ENCODE measurements at places on chromosomes 13 and 19.

DNA sequence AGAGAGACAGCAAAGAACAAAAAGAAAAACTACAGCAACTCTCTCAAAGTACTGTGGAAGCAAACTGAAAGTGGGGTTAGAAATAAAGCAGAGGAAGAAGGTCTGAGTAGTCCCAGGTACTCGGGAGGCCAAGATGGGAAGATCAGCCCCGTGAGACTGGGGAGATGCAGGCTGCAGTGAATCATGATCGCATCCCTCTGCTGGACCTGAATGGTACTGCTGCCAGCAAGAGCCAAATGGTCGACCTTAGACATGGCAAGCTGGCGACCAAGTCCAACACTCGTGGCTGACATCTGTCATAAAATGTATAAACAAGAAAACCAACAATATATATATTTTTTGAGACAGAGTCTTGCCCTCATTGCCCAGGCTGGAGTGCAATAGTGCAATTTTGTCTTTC lies 33.7 kb upstream of the ZNF724 start:
- no peak for DNase-seq

GRCh38 chr13:75491376-75491775 lies 9.4 kb upstream of the TBC1D4 start:
- no peak for DNase-seq

GRCh38 chr13:100528820-100529219 lies 59.8 kb downstream of the GGACT start:
- peak; percentile 31 for DNase-seq

DNA sequence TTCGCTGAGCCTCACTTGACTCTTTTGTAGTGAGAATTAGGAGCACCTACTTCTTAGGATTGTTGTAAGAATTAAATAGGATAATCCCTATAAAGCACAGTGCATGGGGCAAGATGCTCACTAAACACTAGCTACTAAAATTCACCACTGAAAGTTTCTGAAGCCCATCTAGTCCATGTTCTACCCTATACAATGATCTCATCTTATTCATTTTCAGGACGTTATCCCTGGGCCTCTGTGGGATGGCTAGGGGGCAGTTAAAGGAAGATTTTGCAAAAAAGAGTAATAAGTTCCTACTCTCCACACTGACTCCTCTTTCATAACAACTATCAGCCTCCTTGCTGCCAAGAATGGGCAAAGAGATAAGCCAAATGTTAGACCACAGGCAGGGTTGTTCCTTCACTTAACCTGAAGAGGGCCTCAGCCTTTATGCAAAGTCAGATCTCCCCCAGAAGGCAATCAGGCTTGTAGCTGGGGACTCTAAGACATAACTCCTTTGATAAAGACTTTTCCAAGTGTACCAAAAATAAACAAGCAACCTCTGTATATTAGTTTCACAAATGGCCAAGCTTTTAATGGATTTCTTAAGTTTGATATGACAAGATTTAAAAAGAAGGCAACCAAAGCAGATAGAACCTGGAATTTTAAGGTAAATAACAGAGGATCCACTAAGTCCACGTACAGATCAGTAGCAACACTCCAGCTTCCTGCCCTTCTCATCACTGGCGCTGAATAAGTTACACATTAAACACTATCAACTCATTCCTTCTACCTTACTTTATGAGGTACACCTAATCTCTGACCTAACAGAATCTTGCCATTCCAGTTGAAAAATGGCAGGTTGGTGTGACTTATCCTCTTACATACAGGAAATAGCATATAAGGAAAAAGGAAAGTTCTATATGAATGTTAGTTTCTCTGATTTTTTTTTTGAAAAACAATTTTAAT lies 44.4 kb downstream of the ELF1 start:
- no peak for DNase-seq

DNA sequence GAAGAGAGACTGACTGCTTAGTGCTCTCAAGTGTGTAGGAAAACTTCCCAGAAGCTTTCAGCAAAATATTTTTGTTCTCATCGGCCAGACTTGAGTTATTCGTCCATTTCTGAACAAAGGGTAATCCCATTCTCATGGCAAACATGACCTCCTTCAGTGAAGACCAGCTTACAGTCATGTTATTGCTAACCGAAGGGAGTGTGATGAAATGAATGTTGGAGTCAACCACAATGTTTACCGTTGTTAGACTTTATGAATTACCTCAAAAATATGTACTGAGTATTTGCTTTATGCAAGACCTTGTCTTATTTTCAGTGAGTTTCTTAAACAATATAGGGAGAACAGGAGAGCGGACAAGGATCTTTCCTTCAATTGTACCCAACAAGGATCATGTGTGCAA lies 228.6 kb downstream of the LMO7 start:
- DNase-seq = no peak

DNA sequence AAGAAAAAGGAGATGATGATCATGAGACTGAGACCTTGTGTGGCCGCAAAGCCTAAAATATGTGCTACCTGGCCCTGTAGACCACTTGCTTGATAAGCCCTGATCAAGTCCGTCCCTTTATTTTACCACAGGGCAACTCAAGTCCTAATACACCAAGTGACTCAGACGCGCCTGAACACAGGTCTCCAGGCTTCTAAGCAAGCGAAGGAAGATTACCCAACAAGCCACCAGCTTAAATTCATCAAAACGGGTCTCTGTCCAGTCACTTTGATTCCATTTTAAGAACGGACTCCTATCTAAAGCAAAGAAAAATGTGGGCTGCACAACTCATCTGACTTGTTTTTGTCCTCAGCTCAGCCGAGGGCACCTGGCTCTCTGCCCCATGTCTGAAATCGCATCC lies 26.8 kb downstream of the SLC7A1 start:
- DNase-seq = no peak

DNA sequence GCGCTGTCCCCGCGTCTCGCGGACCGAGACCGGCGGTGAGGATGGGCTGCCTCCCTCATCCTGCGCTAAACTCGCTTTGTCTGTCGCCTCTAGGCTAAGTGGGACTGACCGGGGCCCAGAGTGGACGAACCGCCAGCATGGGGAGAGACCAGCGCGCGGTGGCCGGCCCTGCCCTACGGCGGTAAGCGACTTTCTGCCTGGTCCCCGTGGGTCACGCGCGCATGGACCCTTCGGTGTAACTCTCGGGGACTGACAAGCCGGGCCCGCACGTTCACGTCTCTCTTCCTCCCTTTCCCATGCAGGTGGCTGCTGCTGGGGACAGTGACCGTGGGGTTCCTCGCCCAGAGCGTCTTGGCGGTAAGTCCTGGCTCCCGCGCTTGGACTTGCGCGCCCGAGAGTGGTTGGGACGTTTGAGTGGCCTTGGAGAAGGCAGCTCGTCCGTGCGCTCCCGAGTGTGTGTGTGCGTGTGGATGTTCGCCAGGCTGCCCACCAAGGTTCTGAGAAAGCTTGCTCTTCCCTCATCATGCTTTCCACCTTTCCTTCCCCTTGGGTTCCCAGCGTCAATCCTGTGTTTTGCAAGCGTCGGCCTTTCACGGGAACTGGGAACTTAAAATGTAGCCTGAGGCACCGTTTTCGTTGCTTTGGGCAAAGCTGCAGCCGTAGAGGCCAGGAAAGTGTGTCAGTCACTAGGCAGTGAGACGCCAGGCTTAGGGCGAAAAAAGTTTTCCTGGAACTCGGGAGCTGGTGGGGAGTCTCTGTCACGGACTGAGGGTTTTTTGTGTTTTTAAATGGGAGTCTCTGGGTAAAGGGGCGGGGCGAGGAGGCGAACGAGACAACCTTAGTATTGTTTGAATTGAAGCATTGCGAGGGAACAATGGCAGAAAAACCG lies 927 bp downstream of the COL4A2 start:
- no peak for DNase-seq

DNA sequence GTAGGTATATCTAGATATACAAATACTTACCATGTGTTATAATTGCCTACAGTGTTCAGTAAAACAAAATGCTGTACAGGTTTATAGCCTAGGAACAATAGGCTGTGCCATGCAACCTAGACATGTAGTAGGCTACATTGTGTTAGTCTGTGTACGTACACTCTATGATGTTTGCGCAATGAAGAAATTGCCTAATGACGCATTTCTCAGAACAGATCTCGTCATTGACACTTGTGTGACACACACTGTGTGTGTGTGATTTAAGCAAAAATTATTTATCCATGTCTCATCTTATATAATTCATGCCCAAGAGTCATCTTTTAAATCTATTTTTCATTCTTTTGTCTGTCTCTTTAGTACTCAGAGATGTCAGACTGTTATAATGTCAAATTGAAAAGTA lies 1888.8 kb upstream of the PCDH20 start:
- DNase-seq = no peak
